ENCODE measurements at places on chromosomes 1 and 21.

GRCh38 chr1:238281418-238281817 lies 390.7 kb upstream of the ZP4 start:
- no peak for DNase-seq

DNA sequence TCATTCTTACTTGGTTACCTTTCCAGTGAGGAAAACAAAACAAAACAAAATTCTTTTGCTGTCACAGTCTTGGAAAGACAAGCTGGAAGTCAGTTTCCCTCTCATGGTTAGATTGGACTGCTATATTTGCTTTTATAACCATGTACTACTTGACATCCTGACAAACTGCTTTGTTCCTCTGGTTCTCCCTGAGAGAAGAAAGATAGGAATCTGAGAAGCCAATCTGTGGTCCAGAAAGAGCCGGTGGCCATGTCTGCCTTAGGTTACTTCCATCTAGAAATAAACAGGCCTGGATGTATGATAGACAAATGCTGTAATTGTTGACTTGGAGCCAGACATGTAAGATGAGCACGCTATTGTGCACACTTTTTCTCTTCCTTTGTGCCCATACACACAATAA lies 330.0 kb downstream of the BRINP3 start:
- DNase-seq, result no peak

DNA sequence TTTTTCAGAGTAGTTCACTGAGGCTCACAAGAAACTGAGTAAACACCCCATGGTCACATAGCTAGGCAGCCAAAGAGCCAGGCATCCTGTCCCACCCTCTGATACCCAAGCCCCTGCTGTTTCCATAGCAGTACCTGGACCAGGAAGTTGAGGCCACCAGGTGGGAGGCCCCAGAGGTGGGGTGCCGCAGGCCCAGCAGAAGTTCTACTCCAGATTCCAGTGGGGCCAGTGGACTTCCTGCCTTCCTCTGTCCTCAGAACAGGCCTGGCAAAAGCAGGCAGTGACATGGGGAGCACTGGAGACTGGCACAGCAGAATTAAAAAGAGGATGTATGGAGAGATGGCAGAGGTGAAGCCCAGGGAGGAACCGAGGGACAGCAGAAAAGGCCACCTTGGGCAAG lies 19.0 kb downstream of the FOXO6 start:
- no peak for DNase-seq

DNA sequence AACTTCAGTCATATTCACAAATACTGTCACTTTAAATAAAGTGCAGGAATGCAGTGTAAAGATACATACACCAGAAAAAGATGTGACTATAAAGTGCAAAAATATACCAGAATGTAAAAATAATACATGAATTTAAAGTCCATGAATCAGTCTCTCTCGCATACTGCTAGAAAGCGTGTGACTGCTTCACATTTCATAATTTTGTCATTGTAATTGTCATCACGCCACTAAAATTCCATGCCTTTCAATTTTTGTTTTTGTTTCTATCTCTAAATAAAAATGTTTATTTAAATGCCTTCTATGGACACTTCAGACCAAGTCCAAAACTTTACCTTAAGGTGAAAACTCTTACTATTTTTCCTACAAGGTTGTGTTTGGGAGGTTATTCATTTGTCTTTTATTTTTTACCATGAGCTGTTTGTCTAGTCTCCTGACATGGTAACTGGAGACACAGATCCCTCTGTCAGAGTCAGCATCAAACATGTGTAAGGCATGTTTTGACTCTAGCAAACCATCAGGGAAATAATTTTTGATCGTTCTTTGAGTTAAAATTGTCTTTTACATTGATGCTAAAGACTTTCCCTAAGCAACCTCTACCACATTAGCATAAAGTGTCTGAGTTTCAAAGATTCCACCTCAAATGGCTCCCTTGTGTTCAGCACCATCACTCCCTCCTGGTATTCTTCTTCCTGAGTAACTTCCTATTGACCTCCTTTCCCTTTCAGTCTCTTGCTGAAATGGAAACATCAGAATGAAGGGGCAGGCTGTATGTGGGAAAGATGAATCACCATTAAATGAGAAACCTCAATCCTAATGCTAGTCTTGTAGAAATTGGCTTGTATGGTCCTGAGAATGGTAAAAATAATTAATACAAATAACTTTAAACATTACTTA lies 14.0 kb upstream of the AIM2 start:
- DNase-seq, result no peak

DNA sequence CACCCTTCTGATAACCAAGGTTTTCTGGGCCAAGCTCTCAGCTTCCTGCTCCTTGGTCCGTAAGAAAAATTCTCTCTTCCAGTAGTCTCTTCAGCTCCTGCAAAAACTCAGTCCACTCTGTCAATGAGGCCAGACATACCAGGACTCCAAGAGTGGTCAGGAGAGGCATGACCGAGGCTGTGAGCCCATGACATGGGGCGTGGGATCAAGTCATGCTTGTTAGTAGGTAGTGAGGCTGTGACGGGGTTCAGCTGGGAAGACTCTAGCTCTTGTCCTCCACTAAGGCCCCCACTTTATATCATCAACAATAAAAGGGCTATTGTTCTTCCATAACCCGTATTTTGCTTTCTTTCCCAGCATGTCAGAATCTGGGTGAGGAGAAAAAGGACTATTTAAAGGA lies 10.1 kb upstream of the HCRTR1 start:
- DNase-seq, result no peak

- no peak for DNase-seq
Observed at GRCh38 chr1:34231441-34231840, 54.7 kb downstream of the C1orf94 start.

DNA sequence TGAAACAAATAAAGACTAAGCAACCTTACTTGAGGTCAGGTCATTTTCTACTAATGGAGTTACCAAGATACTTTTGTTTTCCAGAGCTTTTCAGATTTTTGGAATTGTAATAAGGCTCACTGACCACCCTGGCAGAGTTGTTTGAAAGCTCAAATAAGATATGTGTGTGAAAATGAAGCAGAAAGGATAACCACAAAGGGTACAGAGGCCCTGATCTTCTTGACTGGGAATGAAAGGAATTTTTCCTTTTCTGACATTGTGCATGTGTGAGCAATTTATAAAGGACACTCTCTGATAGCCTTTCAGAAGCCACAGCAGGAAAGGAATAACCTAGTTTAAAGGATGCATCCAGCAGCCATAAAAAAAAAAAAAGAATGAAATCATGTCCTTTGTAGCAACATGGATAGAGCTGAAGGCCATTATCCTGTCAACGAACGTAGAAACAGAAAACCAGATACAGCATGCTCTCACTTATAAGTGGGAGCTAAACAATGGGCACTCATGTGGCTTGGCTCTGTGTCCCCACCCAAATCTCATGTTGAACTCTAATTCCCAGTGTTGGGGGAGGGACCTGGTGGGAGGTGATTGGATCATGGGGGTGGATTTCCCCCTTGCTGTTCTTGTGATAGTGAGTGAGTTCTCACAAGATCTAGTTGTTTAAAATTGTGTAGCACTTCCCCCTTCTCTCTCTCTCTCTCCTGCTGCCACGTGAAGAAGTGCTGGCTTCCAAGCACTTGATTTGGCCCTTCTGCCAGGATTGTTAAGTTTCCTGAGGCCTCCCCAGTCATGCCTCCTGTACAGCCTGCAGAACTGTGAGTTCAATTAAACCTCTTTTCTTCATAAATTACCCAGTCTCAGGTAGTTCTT lies 3.1 kb upstream of the SRP9 start:
- DNase-seq, result no peak

- DNase-seq, result no peak
Observed at GRCh38 chr1:223617323-223618070, 48.0 kb downstream of the CAPN8 start.

DNA sequence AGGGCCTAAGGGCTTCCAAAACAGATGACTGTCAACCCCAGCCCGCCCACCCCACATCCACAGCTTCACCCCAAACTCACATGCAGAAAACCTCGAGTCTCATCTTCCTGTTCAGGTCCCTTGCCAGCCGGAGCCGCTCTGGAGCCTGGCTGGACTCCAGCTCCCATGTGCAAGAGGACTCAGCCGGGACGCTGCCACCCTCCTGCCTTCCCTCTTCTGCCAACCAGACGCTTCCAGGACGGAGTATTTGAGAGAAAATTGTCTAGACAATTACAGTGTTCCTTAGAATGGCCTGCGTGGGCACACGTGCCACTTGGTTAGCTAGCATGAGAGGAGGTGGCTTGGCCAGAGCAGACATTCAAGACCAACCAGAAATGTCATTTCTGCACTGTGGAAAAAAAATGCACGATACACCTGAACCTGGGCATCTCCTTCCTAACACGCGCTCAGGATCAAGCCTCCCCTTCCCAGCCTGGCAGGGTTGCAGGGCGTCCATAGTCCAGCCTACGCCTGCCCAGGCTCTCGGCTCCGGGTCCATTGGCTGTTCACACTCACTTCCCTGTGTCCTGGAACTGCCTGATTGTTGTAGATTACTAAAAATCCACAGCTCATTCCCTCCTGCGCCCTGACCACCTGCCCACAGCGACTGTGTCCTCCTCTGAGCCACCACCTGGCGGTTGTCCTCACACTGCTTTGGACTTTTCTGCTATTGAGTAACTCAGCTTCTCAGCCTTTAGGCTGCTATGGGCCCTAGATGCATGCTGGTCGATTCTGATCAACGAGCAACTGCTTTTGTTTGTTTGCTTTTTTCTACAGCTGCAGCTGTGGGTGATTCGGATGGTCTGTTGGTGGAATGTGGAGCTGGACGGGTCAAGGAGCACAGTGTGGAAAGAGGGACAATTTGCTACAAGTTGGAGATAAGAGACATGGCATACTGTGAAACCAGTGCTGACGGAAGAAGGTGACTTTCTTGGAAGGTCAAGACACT lies at the start of gene CLDN14:
Gene CLDN14, minus strand, starts transcription at position 708 of the 988 bp plus-strand sequence. CDS start 18,427 bp downstream, outside the sequence.
- DNase-seq, result no peak

DNA sequence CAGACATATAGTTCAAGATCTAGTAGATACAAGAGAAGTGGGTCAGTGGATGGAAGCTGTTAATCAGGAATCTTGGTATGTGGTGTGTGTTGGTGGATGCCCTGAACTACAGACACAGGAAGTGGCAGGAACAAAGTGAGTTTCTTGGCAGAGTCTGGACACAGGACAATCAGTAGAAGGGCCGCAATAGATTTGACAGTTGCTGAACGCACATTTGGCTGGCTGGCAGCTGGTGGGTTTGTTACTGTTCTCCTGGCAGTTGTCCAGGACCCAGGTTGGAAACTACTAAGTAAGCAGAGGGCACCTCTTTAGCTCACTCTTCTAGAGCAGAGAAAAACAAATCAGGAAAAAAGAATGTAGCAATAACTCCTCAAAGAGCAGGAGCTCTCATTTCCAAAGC lies 13.2 kb downstream of the KRTAP26-1 start:
- no peak for DNase-seq

GRCh38 chr1:160836981-160837557 lies 25.6 kb downstream of the CD244 start:
- no peak for DNase-seq
